Psoas muscle (tissue), 8 donors: ENCODE measurements at places on chromosomes 4 and X. TPM values are rescaled to one million over a fixed set of nuclear protein-coding genes. Genes with fewer than 3 reads are reported as not detected.
A peak's percentile ranks its signal among the peaks of the same experiment; 100 is the strongest.

The MAGEE2 gene
- total RNA-seq, result not detected

The ALG13 gene
- total RNA-seq, result 18.5 TPM

The HSD17B13 gene
- total RNA-seq, result 0.17 TPM

- H3K27ac ChIP-seq, result no peak overlapping the region
- DNase-seq, result no peak
- no peaks in the 10 kb centered on the region for H3K36me3 ChIP-seq
- H3K4me3 ChIP-seq, result no peak overlapping the region
- no peaks in the 10 kb centered on the region for H3K4me1 ChIP-seq
- H3K27me3 ChIP-seq, result no peaks in the 10 kb centered on the region
Observed at GRCh38 chr4:141643557-141643956, 7.2 kb downstream of the IL15 start.

The GPR78 gene
- total RNA-seq, result not detected

DNA sequence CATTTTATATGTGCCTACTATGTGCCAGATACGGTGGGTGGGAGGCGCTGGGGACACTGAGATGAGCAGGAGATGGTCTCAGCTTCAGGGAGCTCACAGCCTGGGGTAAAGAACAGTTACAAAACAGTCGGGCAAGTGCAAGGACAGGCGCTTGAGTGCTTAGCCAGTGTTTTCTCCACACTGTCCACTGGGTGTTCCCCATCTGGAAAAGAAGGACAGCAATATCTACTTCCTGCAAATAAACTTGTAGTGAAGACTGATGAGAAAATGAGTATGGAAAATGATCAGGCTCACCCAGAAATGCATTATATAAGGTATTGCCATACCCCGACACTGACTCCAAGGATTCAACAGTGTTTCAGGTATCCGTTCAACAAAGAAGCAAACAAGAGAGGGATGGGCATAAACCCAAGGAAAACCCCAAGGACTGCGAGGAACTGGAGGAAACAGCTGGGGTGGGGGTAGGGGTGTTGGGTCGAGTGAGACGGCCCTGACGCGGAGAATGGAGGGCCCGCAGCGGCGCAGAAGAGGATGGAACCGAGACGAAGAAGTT, 835 bp downstream of the TMEM185A start:
- H3K27me3 ChIP-seq, result no peaks in the 10 kb centered on the region
- H3K4me3 ChIP-seq, result peak overlapping the region; percentile 79
- no peaks in the 10 kb centered on the region for H3K36me3 ChIP-seq

DNA sequence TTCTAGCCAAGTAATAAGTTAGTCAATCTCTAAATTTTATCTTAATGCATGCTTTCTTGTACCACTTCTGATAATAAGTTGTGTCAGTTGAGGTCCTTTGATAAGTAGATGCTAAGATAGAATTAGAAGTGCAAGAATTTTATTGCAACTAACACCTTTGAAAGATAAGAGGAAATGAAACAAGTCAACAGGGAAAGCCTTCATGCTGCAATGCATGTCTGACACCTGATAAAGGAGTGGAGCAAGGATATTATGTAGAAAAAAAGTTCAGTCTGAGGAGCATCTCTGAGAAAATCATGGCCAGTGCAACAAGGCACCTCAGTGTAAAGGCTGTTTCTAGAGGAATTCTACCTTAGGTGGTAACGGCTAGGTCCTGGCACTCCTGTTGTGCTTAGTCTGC, 210.7 kb upstream of the PPP1R2C start:
- H3K4me1 ChIP-seq, result no peaks in the 10 kb centered on the region
- no peak overlapping the region for H3K4me3 ChIP-seq
- H3K27me3 ChIP-seq, result no peaks in the 10 kb centered on the region
- DNase-seq, result no peak

The MAGEB10 gene
- not detected for total RNA-seq

The ARMCX4 gene
- 4.4 TPM for total RNA-seq
